ENCODE measurements at places on chromosomes 5 and 9.

DNA sequence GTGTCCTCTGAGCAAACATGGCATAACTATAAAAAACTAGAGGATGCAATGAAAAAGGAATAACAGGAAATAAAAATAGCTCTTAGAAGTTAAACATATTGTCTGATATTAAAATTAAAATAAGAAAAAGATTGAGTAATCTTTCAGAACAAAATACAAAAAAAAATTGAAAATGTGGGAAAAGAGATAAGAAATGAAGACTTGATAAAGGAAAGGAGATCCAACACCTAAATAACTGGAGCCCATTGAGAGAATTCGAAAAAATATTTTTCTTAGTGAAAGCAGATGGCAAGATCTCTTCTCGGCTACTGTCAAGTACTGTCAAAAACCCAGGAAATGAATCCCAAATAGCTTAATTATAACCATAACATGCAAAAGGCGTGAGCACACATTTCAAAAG is 24.9 kb downstream of the LIFR start:
- DNase-seq: no peak

- peak; percentile 44 for DNase-seq
Observed at GRCh38 chr9:120394058-120394669, 185.8 kb downstream of the CDK5RAP2 start.

DNA sequence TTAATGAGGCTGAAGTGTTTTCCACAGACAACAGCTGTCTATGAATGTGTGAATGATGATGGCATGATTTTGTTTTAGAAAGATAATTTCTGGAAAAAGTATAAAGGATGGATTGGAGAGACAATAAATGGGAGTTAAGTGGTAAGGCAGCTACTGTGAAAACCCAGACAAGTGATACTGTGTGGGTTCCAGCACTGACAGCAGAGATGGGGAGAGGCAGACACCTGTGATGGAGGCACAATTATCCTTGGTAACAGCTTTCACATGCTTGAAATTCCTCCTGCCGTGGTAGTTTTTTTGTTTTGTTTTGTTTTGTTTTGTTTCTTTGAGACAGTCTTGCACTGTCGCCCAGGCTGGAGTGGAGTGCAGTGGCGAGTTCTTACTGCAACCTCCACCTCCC is 189.3 kb downstream of the DEPDC1B start:
- no peak for DNase-seq

DNA sequence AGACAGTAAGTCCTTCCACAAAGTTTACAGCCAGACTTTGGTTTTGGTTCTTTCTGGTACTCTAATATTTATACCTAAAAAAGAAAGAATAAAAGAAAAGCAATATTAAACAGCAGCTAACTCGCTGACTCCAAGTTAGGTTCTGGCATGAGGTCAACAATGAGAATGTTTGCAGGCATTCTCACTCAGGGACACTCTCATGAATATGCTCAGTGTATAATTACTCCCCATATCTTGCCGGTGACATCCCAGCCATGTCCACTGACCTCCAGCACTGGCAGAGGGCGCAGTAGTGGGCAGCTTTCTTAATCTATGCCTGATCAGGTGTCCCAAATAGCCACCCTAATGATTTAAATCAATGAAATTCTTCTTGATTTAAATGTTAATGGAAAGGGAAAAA is 151.5 kb downstream of the BNC2 start:
- no peak for DNase-seq

GRCh38 chr5:179268966-179269693 is 76.1 kb downstream of the ADAMTS2 start:
- no peak for DNase-seq

DNA sequence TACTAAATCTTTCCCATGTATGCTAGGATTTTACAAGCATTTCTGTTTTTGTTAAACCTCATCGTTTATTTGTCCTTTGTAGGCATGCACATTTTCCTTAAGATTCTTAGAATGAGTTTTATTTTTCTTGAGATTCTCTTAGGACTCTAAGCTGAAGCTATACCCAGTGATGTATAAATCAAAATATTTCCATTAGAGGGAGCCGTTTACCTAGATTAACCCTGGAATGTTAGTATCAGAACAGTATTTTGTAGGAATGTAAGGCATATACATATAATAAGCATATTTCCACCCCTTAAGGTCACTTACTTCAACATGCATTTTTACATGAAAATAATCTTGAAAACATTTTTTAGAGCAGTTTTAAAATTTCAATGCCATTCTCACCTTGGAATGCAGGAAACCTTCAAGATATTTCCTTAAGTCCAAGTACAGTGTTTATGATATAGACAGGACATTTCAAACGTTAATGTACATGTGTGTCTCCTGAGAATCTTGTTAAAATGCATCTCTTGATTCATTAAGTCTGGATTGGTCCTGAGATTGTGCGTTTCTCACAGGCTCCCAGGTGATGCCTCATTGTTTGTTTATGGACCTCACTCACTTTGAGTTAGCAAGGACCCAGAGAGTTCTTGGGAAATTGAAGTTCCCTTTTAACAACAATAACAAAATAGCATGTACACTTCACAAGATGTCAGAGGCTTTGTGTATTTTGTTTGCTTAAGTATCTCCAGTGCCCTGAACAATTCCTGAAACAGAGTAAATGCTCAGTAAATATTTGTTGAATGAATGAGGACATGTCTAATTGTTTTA is 34.9 kb upstream of the FCHO2 start:
- no peak for DNase-seq

DNA sequence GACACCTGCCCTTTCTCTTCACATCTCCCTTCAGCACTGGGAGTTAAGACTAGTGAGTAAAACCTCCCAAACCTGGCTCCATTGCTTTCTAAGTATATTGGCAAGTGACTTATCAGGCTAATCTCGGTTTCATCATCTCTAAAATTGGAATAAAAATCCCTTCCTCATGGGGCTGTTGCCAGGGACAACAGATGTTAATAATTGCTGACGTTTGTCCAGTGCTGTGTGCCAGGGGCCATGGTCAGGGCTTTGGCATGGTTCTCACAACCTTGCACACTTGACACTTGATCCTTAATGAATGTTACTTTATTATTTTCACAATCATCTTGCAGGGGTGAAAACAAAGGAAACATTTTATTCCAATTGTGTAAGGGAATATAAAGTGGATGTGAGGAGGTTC is 1262.0 kb upstream of the WWC1 start:
- no peak for DNase-seq

- DNase-seq: no peak
Observed at GRCh38 chr5:88092358-88092757, 176.3 kb downstream of the TMEM161B start.

DNA sequence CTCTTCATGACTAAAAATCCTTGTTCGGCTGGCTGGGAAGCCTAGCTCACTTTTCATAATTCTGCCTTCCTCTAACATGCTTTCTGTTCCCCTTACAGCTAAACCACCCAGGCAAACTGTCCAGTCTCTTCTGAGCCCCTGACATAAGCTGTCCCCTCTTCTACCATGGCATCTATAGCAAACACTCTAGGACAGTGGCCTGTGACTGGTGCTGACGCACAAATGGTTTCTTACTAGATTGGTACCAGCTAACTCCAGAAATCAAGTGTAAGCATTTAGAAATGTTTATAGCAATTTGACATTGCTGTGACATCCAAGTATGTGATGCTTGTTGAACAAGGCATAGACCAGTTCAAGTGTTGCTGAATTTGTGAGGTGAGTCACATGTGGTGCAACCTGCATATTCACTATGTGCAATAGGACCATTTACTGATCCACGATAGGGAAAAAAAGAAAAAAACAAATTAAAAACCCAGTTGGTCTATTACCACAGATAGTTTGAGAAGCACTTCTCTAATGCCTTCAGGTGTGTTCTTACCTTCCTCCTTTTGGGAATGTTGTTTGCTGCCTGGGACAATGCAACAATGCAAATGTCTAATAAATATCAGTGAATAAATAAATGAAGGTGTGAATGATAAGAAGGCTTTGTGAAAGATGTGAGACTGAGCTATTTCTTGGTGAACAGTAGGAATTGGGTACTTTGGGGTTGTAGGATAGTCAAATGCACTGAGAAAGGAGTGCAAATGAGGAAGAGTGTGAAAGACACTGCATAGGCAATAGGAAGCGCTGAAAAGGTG is 22.4 kb downstream of the ELOVL7 start:
- no peak for DNase-seq

- no peak for DNase-seq
Observed at GRCh38 chr5:147336876-147337275, 102.0 kb downstream of the STK32A start.

DNA sequence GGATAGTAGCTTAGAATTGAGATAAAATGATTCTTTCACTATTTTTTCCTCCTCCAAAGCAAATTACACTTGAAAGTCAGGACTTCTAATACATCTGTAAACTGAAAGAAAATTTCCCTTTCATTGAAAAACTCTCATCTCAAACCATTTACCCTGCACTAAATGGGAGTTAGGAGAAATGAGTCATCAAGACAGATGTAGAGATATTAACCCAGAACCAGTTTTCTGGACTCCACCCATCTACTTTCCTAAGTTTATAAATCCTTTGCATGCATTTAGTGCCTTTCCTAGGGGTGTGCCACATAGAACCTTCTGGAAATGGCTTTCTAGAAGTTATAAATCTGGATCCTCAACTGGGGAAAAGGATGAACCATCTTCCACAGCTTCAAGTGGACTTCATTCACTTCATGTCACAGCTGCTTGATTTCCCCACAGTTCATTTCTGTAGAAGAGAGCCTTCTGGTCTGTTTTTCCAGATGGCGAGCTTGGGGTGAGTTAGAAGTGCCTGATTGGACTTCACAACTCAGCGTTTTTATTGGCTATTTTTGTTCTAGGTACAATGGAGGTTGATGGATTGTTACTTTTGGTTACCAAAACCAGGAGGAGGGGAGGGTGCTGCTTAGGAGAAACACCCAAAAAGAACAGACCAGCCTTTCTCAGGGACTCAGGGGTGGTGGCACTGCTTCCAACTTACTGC is 72.5 kb upstream of the GPR151 start:
- no peak for DNase-seq

GRCh38 chr9:118318770-118319431 is 614.7 kb downstream of the TLR4 start:
- DNase-seq: no peak

- no peak for DNase-seq
Observed at GRCh38 chr9:69976152-69976551, 67.5 kb upstream of the MAMDC2 start.

DNA sequence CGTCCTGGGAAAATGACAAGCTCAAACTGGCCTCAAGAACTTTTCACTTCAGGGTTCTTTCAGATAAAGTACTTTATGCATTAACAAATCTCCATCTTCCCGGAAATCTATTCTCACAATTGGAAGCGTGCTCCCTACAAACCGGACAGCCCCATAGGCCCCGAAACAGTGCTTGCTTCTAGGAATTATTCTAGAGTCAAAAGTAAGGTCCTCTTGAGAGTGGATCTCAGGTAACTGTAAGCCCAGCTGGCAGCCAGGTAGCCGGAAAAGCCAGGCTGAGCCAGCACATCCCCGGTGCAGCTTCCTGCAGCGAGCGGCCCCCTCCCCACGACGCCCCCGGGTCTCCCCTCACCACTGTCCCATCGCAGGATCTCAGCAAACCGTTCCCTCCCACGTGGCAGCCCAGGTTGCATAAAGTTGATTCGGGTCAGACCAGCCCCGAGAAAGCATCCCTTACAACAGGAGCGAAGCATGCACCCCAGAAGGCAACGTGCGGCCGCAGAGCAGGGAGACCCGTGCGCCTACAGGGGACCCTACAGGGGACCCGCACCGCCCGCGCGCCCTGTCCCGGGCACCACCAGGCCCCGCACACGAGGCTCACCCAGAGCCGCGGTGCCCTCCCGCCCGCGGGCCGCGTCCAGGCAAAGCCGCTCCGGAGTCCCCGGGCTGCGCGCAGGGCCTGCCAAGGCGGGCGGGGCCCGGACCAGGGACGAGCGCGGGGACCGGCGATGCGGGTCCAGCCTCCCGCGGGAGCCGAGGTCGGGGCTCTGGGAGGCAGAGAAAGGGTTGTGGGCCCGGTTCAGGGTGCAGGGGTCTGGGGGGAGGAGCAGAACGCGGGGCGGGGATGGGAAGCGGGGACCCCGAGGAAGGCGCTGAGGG is 920 bp downstream of the LPCAT1 start:
- DNase-seq: peak; percentile 35

- peak; percentile 64 for DNase-seq
Observed at GRCh38 chr5:78809444-78809843, 160.9 kb upstream of the LHFPL2 start.

GRCh38 chr5:87411973-87412629 is 629 bp downstream of the CCNH start:
- peak; percentile 64 for DNase-seq

DNA sequence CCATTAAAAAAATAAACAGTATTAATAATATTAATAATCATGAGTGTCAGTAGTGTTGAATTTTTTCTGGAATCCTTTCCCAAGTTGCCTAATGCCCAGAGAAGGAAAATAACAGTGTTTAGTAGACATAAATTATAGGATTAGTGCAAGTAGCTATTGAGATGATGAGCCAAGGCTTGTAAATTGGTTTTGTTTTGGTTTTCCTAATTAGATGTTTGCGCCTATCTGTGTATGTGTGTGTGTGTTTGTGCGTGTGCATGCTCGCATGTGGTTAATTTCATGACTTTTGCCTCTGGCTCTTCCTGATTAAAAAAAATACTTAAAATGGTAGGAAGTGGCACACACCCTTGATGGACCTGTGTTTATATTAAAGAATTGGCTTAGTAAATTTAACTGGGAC is 55.4 kb downstream of the FXN start:
- DNase-seq: no peak

DNA sequence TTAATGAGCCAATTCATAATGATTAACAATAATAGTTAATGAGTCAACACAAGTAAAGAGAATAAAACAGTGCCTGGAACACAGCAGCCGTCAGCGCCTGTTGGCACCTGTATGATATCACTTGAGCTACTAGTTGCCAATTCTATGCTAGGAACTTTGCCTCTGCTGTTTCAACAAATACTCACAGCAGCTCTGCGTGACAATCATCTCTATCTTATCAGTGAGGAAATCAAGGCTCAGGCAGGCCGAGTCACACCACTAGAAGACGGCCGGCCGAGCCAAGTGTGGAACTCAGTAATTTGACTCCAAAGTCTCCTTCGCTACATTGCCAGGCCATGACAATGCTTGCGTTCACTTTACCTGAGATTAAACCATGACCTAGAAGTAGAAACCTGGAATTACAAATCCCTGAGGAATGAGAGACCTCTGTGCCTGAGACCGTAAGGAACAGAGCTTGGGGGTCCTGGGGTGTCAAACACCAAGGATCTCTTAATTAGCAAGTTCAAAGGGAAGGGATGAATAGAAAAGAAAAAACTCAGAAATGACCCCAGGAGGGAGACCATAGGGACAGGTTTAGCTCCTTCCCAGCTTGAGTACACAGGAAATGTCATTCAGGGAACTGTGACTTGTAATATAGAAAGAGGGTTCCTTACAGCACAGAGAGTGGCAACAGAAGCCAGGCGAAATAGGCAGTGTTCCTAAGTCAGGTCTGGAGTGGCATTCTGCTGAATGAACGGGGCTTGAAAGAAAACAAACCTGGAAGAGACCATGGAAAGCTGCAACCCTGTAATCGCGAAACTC is 109.1 kb downstream of the SUSD1 start:
- DNase-seq: no peak

GRCh38 chr9:91882627-91883026 is 67.4 kb downstream of the ROR2 start:
- DNase-seq: no peak

Measured in femur (tissue), 1 donor.